Urothelium cell line (cell line): ENCODE measurements at places on chromosomes 11 and 22.

DNA sequence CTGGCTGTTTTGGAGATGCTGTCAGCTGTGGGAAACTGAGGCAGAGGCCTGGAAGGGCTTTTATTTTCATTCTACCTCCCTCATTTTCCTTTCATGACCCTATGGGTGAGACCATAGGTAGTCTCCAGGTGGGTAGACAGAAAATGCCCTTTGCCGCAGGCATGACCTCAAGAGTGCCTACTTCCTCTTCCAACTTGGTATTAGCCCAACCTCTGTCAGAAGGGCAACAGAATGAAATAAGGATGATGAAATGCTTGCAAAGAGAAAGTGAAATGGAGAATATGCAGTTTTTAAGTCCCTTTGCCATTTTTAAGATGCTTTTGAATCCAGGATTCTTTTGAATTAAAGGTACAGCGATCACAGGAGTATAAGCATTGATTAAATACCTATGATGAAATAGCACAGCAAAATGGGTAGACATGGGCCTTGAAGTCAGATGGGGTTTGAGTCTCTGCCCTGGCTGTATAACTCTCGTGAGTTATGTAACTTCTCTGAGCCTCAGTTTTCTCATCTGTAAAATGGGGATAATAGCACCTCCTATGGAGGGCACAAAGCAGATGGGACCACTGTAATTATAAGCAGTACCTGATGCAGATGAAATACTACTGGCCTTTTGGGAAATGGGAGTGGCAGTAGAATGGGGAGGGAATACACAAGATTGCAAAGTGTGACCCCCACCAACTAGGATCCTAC is 3.7 kb downstream of the ASPHD2 start:
- no peak for DNase-seq

- DNase-seq, result no peak
Measured at GRCh38 chr11:37817727-37818270, 1219.8 kb upstream of the RAG2 start.

GRCh38 chr22:30216710-30217109 is 29.8 kb downstream of the LIF start:
- DNase-seq, result no peak

DNA sequence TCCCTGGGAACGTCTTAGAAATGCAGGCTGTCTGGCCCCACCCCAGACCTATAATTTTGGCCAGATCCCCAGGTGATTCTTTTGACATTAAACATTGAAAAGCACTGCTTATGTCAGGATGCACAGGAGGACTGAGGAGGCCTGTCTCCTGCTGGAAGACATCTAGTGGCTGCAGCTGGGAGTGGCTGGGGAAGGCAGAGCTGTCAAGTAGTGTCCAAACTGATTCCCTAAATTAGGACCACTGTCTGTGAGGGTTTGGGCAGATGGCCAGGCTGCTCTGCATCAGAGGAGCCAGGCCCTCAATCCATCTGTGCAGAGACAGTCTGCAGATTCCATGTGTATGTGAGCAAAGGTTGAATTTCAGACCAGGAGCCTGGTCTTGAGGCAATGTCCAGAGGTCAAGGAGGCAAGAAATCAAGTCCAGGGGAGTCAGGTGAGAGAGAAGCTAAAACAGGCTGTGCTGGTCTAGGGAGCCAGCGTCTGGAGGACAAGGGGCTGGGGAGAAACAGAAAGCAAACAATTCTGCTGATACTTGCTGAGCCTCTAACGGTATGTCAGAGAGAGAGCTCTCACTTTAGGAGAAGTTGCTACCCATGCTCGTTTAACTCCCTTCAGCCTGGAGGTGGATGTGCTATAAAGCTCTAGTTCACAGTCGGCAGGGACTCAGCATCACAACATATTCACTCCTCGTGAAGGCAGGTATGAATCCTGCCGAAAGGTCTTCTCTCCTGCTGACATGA is 15.3 kb upstream of the SYTL2 start:
- DNase-seq, result peak; percentile 55

GRCh38 chr22:47146941-47147340 is 384.5 kb downstream of the TBC1D22A start:
- no peak for DNase-seq

GRCh38 chr11:20156876-20157613 is 3.2 kb downstream of the DBX1 start:
- DNase-seq, result no peak

GRCh38 chr11:46176421-46176820 is 55.2 kb upstream of the PHF21A start:
- DNase-seq, result no peak

GRCh38 chr22:24040946-24041345 is 29.8 kb downstream of the CABIN1 start:
- DNase-seq, result no peak

GRCh38 chr11:10809373-10810160 is 841 bp upstream of the EIF4G2 start:
- DNase-seq, result peak; percentile 46

GRCh38 chr22:47047321-47048122 is 285.1 kb downstream of the TBC1D22A start:
- DNase-seq, result no peak

DNA sequence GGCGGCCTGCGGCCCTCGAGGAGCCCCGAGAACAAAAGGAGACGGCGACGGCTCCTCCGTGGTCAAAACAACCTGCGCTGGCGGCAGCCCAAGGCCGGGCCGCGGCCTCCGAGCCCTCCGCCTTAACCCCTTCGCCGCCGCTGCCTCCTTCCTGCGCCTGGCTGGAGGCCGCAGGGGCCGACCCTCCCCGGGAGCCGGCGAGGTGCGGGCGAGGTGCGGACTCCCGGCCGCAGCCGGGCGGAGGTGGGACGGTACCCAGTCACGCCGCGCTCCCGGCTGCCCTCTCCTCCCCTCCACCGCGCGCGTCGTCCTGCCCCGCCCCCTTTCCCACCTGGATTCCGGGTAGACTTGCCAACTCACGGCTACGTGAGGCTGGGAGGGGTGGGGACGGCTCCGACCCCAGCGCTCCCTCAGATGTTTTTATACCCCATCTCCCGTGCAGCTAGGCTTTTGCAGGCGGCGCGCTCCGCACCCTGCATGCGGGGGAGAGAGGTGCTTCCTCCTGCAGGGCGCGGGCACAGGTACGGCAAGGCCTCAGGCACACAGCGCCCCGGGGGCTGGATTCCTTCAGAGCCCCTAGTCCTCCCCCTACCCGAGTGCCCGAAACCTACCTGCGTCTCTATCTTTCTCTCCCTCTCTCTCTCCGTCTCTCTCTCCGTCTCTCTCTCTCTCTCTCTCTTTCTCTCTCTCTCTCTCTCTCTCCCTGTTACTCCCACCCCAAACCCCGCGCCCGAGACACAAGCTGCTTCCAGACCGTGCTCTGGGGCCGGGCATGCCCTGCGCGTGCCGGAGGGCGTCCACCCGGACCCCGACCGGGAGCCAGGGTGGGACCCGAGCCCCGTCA is 2.0 kb downstream of the PDGFB start:
- no peak for DNase-seq

DNA sequence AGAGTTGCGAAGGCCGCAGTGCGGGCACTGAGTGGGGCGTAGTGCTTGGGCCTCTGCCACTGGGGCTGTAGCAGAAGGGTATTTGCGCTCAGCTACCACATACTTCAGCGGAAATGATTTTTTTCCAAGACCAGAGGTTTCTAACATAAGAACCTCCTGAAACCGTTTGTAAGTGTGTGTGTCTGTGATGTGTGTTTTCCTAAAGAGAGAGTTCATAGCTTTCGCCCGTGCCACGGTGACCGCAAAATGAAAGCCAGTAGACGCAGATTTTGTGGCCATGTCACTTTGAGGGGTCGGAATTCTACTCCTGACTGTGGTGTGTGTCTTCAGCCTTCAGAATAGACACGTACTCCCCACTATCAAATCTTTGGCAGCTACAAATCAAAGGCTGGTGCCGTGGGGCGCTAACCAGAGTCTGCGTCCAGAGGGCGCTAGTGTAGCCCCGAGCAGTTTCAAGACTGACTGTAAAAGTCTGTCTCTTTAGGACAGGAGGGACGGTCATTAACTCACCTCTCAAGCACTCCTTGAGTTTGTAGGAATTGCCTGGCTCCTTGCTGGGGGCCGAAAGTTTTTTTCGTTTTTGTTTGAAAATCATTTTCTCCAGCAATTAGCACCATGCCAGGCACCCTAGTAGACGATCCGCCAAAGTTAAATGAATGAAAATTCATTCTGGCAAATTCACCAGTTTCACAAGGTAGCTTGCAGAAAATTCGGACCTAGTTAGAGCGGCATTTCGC is 2.5 kb upstream of the CALCA start:
- no peak for DNase-seq

DNA sequence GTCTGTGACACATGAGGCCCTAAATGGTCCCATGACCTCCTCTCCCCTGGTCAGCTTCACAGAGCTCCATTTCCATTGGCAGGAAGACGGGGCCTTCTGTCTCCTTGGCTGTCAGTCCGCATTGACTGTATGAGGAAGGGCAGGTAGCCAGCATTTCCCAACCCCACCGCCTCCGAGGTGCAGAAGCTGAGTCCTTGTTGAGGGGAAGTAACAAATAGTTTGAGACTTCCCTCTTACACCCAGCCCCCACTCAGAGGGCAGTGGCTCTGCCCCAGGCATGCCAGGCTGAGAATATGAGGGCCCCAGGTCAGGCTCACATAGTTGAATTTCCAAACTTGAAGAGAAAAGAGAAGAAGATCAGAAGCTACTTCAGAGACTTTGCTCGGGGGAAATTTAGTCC is 611.1 kb downstream of the BRD1 start:
- DNase-seq, result no peak

DNA sequence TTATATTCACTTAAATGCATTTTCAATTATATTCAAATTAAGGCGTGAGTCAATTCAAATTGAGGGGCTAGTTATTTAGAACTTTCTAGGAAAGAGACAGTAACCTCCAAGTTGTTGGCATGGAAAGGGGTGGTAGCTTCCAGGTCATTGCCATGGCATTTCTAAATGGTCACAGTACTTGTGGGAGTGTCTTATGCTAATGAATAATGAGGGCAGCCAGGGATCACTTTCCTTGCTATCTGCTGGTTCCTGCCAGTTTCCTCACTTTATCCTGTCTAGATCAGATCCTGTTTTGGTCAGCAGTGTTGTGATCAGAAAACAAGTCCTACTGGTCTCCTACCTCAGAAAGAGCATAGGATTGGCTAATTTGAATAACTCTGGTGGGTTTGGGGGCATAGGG is 21.8 kb upstream of the RNASEH2C start:
- no peak for DNase-seq

GRCh38 chr11:124763156-124763947 is 1.3 kb upstream of the ESAM start:
- peak; percentile 56 for DNase-seq

GRCh38 chr11:69265911-69266510 is 27.9 kb upstream of the MYEOV start:
- DNase-seq, result no peak

DNA sequence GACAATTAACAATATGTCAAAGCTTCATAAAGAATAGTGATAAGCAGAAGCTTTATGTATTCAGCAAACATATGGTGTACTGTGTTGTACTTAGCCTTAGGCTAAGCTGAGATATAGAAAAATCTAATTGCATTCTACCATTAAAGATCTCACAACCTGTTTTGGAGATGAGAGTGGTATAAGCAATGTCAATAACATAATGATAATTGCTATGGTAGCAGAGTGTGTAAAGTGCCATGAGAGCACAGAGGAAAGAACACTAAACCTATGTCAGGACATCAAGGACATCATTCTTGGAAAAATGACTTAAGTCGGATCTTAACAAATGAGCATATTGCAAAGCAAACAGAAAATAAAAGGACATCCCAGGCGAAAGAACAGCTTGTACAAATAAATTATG is 28.6 kb upstream of the ANGPTL5 start:
- DNase-seq, result no peak

GRCh38 chr11:28529540-28530410 is 421.6 kb downstream of the METTL15 start:
- DNase-seq, result peak; percentile 13

DNA sequence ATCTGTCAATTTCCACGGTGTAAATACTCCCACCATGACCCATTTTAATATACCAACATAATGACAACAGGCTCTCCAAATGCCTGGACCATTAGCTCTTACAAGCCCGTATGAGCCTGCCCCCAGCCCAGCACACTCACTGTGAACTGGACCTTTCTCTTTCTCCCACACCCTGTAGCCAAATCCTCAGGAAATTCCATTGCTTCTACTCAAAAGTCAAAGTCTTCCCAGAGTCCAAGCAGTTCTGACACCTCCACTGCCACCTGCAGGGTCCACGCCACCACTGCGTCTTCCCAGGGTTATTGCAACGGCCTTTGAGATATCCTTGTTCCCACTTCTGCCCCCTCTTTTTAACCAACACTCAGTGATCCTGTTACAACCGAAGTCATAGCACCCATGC is 110.1 kb upstream of the ASPHD2 start:
- no peak for DNase-seq

GRCh38 chr11:46003572-46003971 is 81.1 kb downstream of the LARGE2 start:
- no peak for DNase-seq

- DNase-seq, result no peak
Measured at GRCh38 chr22:41289671-41290070, 3.7 kb upstream of the RANGAP1 start.

DNA sequence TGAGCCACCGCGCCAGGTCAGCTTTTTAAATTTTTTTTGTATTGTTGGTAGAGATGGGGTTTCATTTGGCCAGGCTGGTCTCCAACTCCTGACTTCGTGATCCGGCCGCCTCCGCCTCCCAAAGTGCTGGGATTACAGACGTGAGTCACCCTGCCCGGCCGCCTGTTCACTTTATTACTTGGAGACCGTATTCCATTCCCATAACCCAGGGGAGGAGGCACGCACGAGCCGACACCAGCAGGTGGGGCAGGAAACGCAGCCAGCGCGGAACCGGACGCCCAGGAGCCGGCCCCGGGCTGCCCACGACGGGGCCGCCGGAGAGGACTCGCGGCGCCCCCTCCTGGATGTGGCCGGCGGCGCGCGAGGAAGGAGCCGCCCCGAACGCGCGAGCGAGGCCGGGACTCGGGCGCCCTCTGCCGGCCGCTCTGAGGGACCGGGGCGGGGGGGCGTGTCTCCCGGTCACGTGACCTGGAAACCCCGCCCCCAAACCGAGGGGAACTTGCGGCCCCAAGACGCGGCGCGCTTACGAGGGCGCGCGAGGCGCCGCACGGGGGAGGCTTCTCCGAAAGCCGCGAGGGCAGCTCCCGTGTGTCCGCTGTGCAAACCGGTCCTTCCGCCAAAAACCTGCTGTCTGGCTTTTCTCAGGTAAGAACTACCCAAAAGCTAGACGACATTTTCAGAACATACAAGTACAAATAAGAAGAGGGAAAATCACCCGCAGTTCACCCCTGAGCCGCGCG is 11.6 kb upstream of the RNH1 start:
- DNase-seq, result peak; percentile 87
